ENCODE measurements at places on chromosomes 2 and 18.
A peak's percentile ranks its signal among the peaks of the same experiment; 100 is the strongest.

DNA sequence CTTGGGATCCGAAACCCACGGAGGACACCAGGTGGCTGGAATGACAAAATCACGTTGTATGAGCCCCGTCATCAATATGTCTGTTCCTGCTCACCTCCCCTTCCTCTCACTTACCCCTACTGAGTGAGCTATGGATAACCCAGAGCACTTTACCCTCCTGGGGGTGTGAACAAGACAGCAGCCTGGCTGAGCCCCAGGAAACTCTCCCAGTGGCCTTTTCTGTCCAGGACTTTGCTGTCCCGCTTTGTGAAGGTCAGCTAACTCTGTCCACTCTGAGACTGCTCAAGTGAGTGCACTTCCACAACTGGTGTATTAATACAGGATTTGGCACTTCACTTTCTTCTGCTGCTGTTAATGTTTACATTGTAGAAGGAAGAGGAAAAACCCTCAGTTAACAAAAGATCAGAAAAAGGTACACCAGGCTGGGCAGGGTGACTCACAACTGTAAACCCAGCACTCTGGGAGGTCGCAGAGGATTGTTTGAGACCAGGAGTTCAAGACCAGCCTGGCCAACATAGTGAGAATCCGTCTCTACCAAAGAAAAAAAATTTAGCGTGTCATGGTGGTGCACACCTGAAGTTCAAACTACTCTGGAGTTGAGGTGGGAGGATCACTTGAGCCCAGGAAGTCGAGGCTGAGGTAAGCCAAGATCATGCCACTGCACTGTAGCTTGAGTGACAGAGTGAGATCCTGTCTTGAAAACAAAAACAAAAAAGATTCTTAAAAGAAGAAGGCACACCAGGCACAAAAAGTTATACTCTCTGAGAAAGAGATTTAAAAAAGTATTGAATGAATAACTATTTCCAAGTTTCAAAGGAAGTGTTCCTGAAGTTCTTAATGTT is 90.3 kb downstream of the CLHC1 start:
- no peak for DNase-seq

DNA sequence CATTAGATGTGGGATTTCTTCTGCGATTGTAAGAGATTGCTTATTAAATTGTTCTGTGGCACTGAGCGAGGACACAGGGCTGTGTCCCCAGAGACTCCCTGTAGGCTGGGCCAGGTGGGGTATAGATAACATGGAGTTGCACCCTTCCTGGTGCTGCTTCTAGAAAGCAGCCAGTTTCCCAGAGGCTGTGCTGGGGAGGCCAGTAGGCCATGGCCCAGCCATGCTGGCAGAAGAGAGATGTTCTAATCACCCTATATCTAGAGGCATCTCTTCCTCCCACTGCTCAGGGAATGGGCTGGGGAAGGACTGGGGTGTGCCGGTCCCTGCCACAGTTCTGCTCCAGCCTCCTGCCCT is 66.9 kb downstream of the HS1BP3 start:
- DNase-seq: no peak

DNA sequence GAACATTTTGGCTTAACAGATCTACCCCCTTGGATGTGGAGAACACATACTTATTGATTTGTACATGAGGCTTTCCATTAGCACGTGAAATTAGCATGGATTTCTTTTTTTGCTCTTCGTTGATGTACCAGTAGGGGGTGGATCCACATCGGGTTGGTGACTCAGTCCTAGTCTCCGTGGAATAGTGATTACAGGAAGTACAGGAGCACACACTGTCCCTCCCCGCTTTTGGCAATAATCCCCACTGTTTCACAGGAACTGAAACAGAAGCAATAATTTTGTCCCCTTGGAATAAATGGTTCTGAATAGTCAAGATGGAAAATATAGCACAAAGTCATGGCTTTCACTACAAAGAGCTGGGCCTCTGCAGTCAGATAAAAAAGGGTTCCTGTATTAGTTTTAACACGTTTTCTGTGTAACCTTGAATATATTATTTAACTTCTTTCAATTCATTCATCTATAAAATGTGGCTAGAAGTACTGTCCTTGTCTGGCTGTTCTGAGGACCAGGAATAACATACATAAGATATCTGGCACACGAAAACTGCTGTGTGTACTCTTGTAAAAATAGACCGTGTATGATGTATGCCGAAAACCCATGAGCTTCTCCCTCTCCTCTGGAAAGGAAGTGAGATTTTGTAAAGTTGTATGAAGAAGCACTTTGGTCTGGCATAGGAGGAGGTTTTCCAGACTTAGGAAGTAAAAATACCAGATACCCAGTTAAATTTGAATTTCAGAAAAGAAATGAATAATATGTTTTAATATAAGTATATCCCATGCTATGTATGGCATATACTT is 229.2 kb downstream of the GALR1 start:
- no peak for DNase-seq

GRCh38 chr2:159913900-159914299 is 115.9 kb upstream of the CD302 start:
- no peak for DNase-seq

GRCh38 chr2:107735201-107735600 is 91.5 kb upstream of the RGPD4 start:
- no peak for DNase-seq

- DNase-seq: no peak
These were observed 25.5 kb downstream of the ZC3H8 start for GRCh38 chr2:112229348-112229747.

- DNase-seq: peak; percentile 15
These were observed 621 bp downstream of the TXNL1 start for GRCh38 chr18:56637711-56638231.

DNA sequence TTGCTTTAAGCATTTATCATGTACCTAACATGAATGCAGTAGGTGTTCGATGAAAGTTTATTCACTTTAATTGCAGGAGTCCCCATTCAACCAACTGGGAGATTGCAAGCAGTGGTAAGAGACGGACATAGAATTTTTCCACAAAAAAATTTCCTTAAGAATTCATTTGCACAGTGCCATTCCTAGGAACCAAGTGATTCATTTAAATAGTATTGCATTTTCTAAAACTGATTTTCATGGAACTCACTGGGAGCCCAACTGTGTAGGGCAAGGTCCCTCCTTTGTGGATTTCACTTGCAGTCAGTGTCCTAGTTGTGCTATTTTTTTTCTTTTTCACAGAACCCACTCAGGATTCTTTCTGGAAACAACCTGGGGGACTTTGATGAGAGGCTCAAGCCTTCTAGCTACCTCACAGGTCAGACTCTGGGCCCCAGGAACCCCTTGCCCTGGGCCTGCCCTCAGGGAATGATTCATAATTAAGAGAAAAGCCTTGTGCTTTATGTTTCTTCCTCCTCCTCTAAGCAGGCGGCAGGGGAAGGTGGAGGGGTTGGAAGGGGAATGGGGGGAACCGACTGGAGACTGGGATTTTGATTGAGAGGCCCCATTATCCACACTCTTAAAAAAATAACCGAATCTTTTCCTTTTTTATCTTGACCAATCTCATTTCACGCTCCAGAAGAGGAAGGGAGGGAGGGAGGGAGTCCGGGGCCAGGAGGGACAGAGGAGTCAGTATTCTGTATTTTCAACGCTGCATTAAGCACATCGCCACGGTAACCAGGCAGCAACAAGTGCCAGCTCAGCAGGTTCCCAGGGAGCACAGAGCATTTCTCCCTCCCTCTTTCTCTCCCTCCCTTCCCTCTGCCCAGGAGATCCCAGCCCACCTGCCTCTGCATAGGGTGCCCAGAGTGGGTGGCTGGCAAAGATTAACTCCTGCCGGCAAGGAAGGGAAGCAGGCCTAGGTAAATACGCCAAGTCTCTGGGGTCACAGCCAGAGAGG is 51.8 kb downstream of the PSD4 start:
- peak; percentile 91 for DNase-seq

GRCh38 chr18:9101730-9102507 is 580 bp upstream of the NDUFV2 start:
- DNase-seq: peak; percentile 45

- no peak for DNase-seq
These were observed 310.8 kb upstream of the MAP2 start for GRCh38 chr2:209113026-209113425.

DNA sequence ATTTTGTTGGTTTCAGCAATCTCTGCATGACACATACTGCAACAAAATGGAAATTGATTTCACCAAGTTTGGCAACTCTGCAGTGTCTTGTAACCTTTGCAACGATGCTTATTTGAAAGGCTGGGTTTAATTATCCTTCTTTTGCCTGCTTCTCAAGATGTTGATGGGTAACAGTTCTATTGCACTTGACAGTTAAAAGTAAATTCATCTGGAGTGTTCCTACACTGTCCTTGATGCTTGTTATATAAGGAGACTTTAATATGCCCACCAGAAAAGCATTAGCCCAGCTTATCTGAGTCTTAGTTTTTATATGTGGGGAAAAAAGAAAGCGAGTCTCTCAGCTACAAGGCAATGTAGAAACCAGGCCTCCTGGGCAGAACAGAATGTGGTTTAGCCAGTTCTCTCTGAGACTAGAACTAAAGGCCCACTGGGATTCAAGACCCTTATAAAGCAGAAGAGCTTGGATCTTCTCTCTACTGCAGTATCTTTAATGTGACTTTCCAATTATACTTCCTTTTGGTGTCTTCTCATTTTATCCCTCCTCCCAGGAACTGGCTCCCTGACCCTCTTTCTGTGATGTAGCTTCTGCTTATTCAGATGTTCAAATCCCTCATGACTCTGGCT is 106.8 kb upstream of the LYPD6 start:
- no peak for DNase-seq

- DNase-seq: peak; percentile 71
These were observed 17.4 kb upstream of the HAAO start for GRCh38 chr2:42809819-42810120.

DNA sequence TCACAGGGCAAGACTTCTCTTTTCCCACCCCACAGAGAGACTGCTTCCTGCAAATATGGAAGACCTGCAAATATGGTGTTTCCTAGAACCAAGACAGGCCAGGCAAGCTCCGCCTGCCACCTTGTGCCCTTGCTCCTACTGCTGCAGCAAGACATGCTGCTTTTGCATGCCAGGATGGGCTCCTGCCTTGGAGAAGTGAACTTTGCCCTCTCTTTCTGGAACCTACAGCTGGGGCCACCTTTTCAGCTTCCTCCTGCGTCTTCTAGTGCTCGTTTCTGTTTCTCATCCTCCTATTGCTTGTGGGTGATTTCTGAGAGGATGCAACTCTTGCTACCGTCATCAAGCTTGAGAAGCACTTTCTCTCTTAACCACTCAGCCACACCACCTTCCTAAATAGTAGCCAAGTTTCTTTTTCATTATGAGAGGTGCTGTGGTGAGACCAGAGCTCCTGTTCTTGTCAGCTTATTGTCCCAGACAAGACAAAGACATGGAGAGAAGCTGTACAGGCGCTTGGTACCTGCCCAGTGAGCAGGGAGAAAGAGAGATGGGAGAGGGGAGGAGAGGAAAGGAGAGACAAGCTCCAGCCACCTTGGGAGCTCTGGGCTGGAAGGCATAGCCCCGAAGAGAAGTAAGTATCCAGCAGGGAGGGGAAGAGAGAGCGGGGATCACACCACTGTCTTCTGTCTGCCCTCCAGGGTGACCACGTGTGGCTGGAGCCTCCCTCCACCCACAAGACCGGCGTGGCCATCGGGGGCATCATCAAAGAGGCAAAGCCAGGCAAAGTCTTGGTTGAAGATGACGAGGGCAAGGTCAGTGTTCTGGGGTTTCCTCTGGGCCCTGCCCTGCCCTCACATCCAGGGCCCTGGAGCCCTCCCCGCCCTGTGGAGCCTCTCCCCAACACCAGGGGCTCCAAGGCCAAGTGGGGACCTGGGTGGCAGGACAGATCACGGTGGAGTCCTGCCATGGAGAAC is 28.3 kb downstream of the MYO7B start:
- DNase-seq: no peak

DNA sequence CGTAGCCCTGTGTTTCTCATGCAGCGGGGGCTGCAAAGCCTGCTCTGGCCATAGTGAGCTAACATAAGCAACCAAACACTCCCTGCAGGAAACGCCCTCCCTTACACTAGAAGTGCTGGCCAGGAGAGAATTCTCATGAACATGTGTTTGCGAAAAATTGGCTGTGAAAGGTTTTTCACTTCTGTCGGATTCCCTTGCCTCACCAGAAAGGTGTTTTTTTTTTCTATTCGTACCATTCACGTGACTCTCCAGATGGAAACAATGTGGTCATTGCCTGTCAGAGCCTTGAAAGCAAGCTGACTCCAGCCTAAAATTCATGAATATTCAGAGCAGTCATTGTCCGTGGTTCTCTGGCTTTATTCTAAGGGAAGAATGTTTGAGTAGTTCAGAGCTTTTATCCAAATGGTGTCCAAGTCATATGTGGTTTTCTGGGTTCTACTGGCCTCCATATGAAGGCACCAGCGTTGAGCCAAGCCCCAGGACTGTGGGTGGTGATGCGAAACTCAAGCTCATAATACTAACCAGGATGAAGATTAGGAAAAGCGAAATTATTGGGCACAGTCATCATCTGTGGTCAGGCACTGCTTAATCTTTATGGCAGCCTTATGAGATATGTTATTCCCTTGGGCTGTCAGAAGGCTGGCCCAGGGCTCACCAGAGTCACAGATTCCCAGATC is 236.4 kb downstream of the ALPK2 start:
- no peak for DNase-seq

GRCh38 chr18:77339093-77339492 is 89.4 kb downstream of the GALR1 start:
- DNase-seq: no peak

DNA sequence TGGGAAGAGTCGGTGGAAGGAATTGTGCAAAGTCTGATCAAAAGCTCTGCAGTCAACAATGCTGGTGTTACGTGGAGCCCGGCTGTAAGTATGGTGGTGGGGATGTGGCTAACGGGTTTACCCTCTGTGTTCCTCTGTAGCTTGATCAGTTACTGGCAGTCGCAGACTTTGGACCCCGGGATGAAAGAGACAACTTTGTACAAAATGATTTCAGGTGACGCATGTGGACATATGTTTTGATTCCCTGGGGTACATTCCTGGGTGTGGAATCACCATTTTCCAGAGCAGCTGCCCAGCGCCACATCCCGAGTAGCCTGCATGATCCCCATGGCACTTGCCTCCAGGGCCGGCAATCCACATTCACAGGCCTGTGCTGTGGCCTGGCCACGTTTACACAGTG is 9.8 kb downstream of the RBFA start:
- no peak for DNase-seq

GRCh38 chr2:200156166-200156835 is 150.2 kb upstream of the SPATS2L start:
- no peak for DNase-seq

- no peak for DNase-seq
These were observed 512.9 kb upstream of the ZEB2 start for GRCh38 chr2:145032791-145033190.

GRCh38 chr2:29881089-29881730 is 40.2 kb downstream of the ALK start:
- no peak for DNase-seq

DNA sequence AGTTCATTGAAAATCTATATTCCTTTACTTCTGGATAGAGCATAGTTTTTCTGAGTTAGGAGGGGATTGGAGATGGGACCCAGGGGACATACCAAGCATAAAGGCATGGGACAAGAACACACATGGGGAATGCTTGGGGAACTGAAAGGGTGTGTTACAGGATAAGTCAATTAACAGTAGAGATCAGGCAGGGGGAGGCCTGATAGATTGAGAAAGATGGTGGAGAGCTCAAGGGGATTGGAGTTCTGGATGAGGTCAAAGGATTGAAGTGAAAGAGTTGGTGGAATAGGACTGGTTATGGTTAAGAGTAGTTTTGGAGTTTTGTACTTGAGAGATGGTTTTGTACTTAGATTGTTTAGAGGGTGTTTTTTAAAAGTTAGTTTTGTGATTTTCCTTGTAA is 16.1 kb downstream of the ACSL3 start:
- DNase-seq: no peak

Measured in left kidney (tissue), 8 donors.